Skin of body (tissue), 3 donors: ENCODE measurements at places on chromosomes 7 and 10.

- DNase-seq = no peak
Observed at GRCh38 chr7:71905821-71906220, 506.3 kb downstream of the CALN1 start.

GRCh38 chr10:71040846-71041605, 152.7 kb upstream of the PCBD1 start:
- no peak for DNase-seq

- no peak for DNase-seq
Observed at GRCh38 chr10:14379556-14380280, 49.0 kb upstream of the FRMD4A start.

DNA sequence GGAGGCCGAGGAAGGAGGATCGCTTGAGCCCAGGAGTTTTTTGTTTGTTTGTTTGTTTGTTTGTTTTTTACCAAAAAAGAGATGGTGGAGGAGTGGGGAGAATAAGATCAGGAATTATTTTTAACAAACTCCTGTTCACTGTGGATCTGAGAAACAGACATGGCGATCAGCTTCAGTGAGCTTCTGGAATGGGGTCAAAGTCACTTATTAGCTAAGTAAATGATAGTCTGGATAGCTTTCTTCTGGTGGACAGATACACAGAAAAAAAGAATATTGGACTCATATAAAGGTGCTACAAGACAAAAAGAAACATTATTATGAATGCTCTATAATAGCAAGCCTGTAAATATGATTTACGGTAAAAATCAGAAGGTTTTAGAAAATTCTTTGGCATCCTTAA, 85.1 kb downstream of the POU6F2 start:
- no peak for DNase-seq

DNA sequence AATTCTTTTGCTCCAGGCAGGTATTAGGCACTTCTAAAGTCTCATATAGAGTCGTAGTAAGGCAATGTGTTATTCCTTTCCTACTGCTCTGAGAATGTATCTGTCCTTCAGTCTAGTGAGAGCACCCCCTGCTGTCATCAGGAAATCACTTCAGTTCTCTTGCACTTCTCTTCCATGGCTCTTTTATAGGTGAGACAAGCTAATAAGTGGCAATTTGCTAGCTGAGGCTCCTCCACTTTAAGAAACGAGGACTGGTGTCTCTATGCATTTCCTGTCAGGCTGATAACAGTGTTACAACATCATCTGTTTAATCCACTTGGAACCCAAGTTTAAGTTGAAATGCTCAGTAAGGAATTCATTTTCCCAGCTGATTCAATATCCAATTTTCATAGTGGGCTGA, 350.6 kb downstream of the TFEC start:
- DNase-seq = peak; percentile 4

- DNase-seq = no peak
Observed at GRCh38 chr7:97307521-97308108, 190.1 kb downstream of the SDHAF3 start.

DNA sequence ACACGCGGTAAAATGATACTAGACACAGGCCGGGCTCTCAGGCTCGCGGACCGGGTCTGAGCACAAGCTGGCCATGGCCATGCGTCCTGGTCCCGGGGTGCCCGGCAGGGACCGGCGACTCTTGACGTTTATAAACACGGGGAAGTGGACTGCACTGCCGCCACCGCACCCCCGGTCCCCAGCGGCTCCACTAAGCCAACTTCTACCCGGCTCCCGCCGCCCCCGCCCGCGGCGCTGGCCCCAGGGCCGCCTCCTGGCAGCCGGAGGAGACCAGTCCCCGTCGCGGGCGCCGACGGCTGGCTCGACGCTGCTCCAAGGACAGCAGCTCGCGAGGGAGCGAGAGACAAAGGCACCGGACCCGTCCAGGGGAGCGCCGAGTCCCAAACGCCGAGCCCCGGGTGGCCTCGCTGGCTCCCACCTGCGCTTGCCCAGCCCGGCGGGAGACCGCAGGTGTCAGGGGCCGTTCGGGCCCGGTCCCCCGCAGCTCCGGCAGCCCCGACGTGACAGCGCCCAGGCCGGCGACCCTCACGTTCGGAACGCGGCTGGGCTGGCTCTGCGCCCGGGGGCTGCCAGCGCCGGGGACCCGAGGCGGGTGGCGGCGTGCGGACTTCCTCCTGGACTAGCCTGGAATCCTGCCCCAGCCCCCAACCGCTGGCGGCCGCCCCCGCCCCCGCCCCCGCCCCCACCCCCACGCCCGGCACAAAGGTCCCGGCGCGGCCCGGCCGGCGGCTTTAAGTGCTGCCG, 517 bp downstream of the ITGB1 start:
- DNase-seq = peak; percentile 37

GRCh38 chr7:75817116-75817515, 3.5 kb upstream of the CCL24 start:
- no peak for DNase-seq

- DNase-seq = no peak
Observed at GRCh38 chr7:55048221-55048859, 29.5 kb downstream of the EGFR start.

- DNase-seq = no peak
Observed at GRCh38 chr10:104450954-104451353, 97.3 kb downstream of the CFAP58 start.

DNA sequence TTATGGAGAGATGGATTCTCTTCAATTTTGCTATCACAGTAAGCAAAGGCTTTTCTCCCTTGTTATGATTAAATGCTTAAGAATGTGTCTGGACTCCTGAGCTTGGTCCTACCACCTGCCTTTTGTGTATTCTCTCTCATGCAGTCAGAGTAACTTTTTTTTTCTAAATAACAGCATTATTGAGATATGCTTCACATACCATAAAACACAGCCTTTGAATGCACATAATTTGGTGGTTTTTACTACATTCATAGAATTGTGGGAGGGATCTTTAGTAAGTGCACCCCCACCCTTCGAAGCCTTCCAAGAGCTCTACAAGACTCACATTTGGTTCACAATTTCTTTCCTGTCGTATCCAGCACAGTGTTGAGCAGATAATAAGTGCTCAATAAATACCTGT, 175.5 kb downstream of the ADAM12 start:
- DNase-seq = no peak

- DNase-seq = no peak
Observed at GRCh38 chr10:50648089-50648934, 24.6 kb upstream of the SGMS1 start.

- DNase-seq = no peak
Observed at GRCh38 chr10:94232711-94233383, 129.9 kb downstream of the NOC3L start.

DNA sequence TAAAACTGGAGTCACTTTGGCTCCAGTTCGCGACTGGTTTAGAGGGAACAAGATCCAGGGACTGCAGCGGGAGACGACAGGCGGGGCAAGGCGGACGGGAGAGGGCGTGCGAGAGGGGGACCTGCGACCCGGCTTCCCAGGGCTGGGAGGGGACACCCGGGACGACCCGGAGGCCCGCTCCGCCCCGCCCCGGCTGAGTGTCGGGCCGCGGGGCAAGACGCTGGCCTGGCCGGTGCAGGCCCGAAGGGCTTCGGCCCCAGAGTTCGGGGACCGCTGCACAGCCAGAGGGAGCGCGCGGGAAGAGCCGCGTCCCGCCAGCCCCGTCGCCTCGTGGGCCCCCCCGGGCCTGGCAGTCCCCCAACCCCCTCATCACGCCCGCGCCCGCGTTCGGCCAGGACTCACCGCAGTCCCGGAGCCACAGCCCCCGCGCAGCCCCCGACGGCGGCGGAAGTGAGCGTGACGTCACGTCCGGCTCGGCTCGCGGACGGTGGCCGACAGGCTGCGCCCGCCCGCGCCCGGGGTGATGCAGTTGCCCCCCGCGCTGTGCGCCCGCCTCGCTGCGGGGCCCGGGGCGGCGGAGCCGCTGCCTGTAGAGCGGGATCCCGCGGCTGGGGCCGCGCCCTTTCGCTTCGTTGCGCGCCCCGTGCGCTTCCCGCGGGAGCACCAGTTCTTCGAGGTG, at the start of the genes TUBGCP2 and ZNF511:
TUBGCP2 (minus strand) TSS at position 452 of the 679 bp plus-strand sequence. CDS start 5,931 bp downstream, outside the sequence.
ZNF511 (plus strand) TSS at position 494 of the 679 bp plus-strand sequence; CDS start at position 524, 30 bp downstream.
- peak; percentile 92 for DNase-seq

DNA sequence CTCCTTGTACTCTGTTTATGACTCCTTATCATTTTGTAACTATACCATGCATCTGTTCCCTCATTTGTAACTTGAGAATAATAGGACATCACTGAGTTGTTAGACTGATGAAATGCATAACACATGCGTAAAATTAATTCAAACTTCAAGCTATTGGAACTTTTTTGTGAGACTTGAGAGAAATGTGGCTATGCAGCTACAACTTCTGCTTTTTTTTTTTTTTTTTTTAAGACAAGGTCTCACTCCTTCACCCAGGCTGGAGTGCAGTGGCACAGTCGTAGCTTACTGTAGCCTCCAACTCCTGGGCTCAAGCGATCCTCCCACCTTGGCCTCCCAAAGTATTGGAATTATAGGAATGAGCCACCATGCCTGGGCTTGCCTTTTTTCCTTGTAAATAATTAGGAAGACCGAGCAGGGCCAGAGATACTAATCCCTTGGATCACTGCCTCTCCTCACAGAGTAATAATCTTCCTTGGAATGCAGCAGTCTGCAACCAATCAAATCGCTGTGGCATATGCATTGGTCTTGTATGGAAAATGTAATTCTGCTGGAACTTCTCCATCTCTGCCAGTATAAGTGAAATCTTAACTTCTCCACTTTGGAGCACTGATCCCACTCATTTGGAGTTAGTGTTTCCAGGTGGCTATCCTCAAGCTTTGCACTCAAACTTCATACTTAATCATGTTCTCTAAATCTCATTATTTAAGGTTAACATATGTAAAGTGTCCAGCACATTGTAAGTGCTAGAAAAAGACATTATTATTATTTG, 2.0 kb upstream of the PANK1 start:
- no peak for DNase-seq

DNA sequence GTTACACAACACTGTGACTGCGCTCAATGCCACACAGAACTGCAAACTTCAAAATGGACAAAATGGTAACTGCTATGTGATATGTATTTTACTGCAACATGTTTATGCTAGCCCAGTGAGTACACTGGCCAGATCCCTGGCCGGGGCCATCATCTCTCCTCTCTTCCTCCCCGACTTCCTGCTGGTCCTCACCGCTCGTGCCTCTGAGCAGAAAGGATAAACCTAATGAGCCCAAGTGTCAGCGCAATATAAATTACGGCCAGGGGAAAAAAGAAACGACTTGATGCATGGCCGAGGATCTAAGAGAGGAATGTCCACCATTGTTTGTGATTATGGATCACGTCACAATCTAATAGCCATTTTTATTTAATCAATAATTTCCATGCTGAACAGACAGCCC, 225.2 kb downstream of the GLI3 start:
- no peak for DNase-seq

GRCh38 chr10:43253461-43254198, 13.2 kb downstream of the RASGEF1A start:
- no peak for DNase-seq

DNA sequence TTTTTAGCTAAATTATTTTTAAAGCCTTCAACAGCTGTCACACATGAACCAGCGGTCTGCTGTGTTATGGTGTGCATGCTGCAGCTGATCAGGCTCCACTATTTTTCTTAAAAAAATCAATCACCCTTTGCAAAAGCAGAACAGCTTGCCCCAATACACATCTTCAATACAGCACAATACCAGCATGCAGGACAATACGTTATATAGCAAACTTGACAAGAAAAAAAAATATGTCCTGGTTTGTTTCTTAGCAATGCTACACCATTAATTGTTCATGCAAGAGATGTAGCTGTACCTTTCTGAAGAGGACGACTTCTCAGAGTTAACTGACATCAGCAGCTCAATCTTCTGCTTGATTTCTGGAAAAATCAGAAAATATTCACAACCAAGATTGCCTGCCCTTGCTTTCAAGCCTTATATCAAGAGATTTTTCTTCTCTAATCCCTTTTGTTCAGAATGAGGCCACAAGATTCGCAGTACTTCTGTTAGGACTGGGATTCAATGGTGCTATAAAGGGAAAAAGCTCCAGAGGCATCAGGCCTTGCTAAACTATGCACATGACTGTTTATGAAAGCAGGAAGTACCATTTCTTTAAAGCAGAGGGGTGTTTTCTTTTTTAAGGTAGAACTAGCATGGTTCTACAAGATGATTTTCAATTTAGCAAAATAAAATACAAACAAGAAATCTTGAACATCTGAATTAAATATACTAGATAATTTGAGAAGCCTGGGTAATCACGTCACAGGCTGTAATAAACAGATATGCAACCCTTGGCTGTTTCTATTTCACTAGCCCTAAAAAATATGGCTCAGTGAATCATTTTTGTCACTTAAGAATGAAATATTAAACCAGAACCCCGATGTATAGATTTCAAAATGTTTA, 120.0 kb downstream of the SRPK2 start:
- DNase-seq = peak; percentile 67

DNA sequence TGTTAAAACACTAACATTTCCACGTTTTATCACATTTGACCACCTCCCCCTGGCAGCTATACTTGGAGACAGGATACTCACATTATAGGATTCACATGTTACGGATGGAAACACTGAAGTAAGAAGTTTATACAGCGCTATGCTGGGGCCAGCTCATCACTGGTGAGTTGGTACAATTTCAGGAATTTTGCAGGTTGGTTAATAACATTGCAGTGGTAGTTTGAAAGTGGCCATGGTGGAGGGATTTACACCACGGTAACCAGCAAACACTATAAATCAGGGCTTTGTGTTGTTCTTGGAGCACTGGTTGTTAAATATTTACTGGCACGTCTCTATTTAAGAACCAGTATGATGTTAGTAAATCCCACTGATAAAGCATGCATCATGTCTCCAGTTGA, 174.0 kb downstream of the GFRA1 start:
- DNase-seq = no peak
